Stimulated activated CD4-positive, alpha-beta T cell treated with anti-CD3 and anti-CD28 coated beads, Interleukin-1b, Interleukin-23, amount 100 ng/mL, for 1 hour (primary cell): ENCODE measurements at places on chromosomes 4 and X.

DNA sequence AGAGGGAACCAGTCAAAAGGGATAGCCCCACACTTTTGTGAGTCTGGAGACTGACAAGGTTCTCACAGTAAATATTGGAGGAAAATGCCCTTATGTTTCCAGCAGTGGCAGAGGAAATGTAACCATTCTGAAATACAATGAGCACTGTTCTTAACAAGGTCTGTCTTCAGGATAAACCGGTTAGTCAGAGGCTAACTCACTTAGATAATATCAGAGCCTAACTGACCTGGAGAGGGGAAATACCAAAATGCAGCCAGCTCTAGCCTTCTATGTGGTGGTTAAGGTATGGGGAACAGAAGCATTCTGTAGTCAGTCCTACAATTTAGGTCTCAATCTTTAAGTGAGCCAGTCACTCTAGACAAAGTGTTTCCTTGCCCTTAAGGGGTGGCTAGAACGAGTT is 70.8 kb downstream of the TBCK start:
- DNase-seq, result no peak

GRCh38 chr4:5126231-5126630 is 75.0 kb downstream of the STK32B start:
- no peak for DNase-seq

DNA sequence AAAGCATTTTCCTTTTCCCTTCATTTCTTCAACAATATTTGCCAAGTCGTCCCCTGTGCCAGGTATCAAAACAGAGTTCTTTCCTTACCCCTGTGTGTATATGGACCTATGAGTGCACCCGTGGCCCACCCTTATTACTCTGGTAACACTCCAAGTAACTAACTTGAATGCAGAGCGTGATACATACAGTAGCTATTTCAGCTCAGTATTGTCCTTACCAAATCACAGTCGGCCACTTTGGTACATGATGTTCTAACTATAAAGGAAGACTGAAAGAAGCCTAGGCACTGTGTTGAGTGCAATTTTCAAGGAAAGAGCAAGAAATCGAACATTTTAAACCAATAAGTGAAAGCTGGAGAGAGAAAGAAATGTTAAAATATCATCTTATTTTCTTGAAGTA is 88.4 kb downstream of the ARX start:
- DNase-seq, result no peak

DNA sequence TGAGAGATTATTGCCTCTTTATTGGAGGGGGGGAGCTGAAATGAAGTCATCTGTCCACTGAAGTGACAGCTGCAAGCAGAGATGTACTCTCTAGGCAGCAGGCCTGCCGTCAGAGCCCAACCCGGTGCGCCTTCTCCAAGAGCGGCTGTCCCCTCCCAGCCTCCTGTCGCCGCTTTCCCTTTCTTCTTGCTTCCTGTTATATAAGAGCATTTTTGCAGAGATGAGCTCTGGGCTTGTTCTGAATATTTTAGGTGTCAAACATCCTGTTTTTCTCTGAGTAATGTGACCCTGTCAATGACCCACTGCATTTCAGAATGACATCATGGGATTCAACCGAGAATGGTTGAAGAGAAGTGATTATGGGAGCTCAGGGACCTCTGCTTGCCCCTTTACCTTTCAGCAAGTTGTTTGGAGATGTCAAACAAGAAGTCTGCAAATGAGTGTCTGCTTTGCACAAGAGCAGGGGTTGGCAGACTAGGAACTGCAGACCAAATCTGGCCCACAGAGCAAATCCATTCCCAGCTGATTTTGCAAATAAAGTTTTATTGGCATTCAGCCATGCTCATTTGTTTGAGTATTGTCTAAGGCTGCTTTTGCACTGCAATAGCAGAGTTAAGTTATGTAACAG is 79.9 kb downstream of the SLC9A6 start:
- no peak for DNase-seq

DNA sequence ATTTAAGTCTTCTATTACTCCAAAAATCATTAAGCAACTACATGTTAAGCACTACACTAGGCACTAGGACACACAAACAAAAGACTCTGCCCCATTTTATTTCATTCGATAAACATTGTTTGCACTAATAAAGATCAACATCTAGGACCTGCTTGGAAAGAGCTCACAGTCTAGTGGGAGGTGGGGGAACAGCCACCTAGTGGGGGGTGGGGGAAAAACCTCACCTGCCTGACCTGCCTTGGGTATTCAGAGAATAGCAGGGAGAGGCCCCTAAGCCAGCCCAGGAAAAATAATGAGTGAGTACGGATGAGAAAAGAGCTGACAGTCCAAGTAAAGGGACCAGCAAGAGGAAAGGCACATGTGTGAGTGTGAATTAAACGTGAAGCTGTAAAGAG is 52.2 kb downstream of the PRDM5 start:
- DNase-seq, result no peak

DNA sequence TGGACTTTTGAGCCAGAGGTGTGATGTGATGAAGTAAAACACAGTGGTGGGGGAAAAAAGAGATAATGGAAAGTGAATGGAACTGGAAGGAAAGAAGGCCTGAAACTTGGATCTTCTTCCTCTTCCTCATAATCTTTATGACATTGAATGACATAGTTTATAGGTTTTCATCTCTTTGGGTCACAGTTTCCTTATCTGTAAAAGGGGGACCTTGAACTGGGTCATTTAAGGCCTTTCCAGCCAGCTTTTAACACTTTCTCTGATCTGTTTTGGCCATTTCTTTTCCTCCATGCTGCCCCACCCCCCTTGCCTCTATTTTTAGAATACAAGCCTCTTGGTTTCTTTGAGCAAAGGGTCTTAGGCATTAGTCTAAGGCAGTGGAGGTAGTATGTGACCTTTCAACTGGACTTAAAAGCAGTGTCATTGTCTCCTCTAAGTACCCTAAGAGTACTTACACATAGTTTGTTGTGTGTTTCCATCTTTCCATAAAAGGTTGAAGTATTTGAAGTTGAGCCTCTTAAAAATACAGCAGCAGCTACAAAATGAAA is 7.8 kb downstream of the CPEB2 start:
- no peak for DNase-seq

- no peak for DNase-seq
Observed at GRCh38 chr4:39893693-39894072, 84.0 kb downstream of the PDS5A start.

DNA sequence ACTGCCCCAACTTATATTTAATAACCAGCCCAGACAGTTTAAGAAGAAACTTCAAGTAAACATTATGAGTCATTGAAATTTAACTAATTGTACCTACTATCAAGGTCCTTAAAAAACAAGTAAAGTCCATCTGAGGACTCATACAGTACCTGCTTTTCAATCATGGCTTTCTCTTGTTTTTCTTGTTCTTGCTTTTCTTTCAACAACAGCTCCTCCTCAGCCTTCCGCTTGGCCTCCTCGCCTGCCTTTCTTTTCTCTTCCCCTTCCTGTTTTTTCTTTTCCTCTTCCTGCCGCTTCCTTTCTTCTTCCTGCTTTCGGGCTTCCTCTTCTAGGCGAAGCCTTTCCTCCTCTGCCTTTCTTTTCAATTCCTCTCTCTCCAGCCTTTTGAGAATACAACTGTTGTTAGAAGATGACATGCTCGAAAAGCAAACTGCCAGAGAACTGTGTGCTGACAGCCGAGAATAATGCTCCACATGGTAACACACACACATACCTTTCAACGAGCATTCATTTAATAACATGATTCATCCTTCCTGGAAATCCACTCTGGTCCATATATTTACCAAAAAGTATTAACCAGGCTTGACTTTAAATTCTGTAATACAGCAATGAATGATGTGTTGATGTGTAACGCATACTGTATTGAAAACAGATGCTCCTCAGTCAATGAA is 25.2 kb upstream of the BCLAF3 start:
- no peak for DNase-seq

DNA sequence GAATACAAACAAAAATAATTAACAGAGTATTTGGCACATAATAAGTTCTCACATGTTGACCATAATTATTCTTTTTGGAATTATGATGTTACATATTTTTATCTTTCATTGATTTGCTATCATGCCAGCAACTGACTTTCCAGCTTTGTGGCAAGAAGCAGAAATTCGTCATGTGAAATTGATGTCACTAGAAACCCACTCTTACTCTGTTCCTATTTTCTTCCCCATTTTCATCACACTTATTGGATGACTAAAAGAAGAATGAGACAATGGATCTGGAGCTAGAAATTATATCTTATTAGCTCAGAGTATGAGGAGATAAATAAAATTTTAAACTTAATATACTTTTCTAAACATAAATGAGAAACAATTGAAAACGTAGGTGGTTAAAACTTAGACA is 31.9 kb downstream of the EGF start:
- no peak for DNase-seq

- DNase-seq, result no peak
Observed at GRCh38 chr4:31351695-31352094, 631.5 kb downstream of the PCDH7 start.

GRCh38 chrX:12579311-12579710 is 211.9 kb upstream of the PRPS2 start:
- no peak for DNase-seq

- DNase-seq, result no peak
Observed at GRCh38 chrX:73615022-73615421, 52.0 kb downstream of the CHIC1 start.

GRCh38 chrX:134570899-134571298 is 87.4 kb downstream of the PLAC1 start:
- DNase-seq, result no peak
